ENCODE measurements at places on chromosomes 4 and X.
A peak's percentile ranks its signal among the peaks of the same experiment; 100 is the strongest.

GRCh38 chrX:110796407-110796697, 735 bp upstream of the CHRDL1 start:
- DNase-seq = no peak

DNA sequence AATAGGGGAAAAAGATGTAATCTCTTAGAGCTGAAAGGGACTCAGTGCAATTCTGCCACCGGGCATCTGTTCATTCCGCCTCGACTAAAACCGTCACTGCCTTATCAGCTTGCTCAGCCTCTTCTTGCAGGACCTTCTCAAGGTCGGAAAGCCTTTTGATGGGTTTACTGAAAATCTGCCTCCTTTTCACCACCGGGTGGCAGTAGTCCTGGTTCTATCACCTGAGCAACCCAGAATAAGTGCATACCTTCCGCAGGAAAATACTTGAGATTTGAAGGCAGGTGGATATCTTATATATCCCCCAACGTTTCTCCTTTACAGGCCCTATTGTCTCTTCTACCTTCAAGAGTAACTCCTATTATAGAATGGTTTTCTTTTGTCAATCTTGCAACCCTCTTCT, 103.4 kb upstream of the PAK3 start:
- peak; percentile 16 for DNase-seq

GRCh38 chr4:1469043-1469442, 62.8 kb upstream of the NKX1-1 start:
- DNase-seq = no peak

DNA sequence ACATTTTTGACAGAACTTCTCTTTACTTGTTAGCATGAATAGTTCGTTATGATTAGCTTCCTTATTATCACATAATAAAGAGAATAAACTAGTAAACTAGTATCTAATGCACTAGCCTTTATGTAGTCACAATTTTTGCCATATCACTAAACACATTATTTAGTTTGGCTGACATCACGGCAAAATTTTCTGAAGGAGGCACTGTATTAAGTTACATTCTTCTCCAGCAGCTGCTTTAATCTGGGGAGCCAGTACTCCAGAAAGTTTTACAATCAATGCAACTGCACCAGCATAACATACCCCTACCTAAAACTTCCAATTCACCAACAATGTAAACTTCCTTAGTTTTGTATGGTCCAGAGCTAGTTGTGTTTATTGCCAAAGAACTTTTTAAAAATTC, 87.8 kb downstream of the FIP1L1 start:
- no peak for DNase-seq

DNA sequence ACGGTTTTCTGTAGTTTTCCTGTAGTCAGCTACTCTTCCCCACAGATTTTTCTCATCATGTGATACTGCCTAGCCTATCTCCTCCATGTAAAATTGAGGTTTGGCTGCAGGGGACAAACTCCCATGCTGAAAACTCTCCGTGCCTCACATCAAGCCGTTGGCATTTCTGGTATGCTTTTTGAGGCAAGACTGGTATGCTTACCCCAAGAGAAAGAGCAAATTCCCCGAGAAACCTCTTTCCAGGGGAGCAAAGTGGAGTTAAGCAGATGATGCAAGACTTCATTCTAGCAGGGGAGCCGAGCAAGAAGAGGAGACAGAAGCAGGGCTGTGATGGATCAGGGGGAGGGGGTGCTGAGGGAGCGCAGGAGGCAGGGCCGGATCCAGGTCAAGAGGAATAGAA, 4.8 kb downstream of the SOWAHD start:
- no peak for DNase-seq

- DNase-seq = peak; percentile 79
Measured at GRCh38 chrX:78517124-78517523, 142.0 kb downstream of the RTL3 start.

- no peak for DNase-seq
Measured at GRCh38 chrX:7286168-7286837, 138.3 kb upstream of the PUDP start.
